SK-MEL-5 (cell line): ENCODE measurements at places on chromosomes 11 and 22. TPM values are rescaled to one million over a fixed set of nuclear protein-coding genes. Genes with fewer than 3 reads are reported as not detected.

GRCh38 chr11:76791861-76792260 is 8.7 kb downstream of the TSKU start:
- no peak for DNase-seq

DNA sequence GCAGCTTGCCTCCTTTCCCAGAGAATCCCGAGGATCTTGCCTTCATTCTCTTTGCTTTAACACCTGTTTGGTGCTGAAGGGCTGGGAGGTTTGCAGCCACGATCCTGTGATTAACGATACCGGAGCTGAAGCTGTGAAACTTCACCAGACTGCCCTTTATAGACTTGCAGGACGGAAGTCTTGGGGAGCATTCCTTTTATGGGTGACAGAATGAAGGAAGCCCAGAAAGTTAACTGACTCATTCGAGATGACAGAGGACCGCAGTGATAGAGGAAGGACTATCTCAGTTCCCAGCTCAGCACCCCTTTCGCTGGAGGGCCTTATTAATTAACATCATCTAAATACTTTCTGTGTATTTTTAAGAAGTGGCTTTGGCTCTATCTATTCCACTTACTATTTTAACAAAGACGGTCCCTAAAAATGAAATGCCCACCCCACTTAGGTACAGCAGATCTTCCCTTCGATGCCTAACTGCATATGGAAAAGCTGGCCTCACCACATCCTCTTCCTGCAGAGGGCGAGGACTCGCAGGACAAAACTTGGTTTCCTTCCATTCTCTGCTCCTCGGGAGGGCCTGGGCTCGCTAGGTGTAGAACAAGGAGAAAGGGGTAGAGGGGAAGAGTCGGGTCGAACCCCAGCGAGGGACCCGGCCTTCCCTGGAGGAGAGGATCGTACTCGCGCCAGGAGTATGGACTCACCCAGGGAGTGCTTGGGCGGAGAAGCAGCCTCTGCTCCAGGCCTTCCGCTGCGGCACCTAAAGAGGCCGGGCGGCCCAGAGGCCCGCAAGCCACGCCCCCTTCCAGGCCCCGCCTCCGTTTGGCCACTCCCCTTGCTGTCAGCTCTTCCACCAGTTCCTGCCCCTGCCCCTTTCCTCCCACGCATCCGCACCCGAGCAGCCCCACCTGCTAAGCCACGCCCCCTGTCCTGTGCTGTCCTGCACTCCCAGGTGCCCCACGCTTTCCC is 30.7 kb upstream of the USP47 start:
- no peak for DNase-seq

GRCh38 chr11:101441747-101442146 is 142.1 kb downstream of the TRPC6 start:
- DNase-seq: no peak

DNA sequence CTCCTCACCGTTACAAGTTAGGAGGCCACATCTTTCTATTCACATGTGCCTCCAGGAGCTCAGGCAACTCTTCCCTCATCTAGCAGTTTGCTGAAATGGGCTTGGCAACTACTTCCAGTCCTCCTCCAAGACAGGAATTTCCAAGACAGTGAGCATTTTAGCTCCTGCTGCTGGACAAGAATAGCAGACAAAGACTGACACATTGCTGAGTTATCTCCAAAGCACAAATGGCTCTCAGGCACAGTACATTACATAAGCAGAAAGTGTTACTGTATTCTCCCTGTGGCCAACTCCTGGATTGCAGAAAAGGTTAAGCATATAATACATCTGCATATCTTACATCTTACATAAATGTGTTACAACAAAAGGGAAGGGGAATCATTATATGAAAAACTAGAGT is 83.2 kb upstream of the POU2AF2 start:
- no peak for DNase-seq

DNA sequence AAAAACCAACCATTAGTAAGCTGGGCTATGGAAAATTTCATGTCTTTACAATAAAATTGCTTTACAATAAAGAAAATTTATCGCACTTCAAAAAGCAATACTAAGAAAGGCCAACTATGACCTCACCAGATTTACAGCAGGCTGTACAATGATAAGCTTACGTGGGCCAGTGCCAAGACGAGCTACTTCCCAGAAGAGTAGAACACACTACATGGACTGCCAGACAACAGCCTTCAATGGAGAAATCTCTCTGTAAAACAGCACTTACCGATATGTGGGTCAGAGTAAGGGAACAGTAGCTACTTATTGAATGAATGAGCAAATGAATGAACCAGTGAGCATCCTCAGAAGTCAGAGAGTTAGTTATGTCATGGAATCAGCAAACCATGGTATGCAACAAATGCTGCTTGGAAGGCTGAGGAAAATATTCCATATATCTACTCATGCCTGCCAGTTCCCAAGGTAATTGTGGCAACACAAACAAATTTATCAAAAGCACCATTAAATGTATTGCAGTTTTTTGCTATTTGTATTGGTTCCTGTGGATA is 74.4 kb downstream of the SLC36A4 start:
- no peak for DNase-seq

GRCh38 chr11:111322534-111322933 is 24.2 kb downstream of the POU2AF3 start:
- no peak for DNase-seq

GRCh38 chr11:76033699-76034098 is 172.6 kb downstream of the WNT11 start:
- no peak for DNase-seq

- DNase-seq: no peak
Measured at GRCh38 chr22:45583504-45583903, 80.8 kb downstream of the FBLN1 start.

DNA sequence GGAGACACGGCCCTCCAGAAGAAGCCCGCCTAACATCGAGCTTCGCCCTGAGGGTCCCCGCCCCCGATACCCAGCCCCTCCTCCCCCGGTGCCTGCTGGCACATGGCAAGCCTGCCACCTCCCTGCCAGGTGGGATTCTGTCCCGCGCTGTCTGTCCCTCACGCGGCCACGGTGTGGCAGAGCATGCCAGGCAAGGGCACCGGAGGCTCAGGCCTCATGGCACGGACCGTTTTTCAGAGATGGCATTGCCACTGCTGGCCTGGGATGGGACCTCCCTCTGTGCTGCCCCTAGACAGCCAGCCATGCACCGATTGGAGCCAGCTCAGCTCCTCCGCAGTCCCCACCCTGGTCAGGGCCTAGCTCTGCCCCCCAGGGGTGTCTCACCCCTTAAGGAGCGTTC is 19.4 kb downstream of the MRPL23 start:
- DNase-seq: no peak

The TKFC gene
- total RNA-seq: 43.2 and 48.6 TPM in 2 replicates
